ENCODE measurements at places on chromosomes 3 and 15. TPM values are rescaled to one million over a fixed set of nuclear protein-coding genes. Genes with fewer than 3 reads are reported as not detected.

Gene CORO2B
- not detected for total RNA-seq

Gene CLASP2
- total RNA-seq: 45.5 TPM

Gene TM6SF1
- 0.84 TPM for total RNA-seq

Gene ACAN
- not detected for total RNA-seq

Gene RPL39L
- total RNA-seq: 19.3 TPM

Gene THRB
- not detected for total RNA-seq

Gene IMPG2
- 0.09 TPM for total RNA-seq

Gene RETNLB
- not detected for total RNA-seq

Gene C3orf20
- total RNA-seq: not detected

Gene KBTBD13
- not detected for total RNA-seq

Gene COL6A5
- not detected for total RNA-seq

Data from activated naive CD4-positive, alpha-beta T cell treated with anti-CD3 and anti-CD28 coated beads, Interleukin-2, amount 50 U/mL, for 72 hours (primary cell).